ENCODE measurements at places on chromosomes 7 and 10.

- DNase-seq = no peak
Measured at GRCh38 chr7:1918063-1918645, 248.1 kb downstream of the ELFN1 start.

DNA sequence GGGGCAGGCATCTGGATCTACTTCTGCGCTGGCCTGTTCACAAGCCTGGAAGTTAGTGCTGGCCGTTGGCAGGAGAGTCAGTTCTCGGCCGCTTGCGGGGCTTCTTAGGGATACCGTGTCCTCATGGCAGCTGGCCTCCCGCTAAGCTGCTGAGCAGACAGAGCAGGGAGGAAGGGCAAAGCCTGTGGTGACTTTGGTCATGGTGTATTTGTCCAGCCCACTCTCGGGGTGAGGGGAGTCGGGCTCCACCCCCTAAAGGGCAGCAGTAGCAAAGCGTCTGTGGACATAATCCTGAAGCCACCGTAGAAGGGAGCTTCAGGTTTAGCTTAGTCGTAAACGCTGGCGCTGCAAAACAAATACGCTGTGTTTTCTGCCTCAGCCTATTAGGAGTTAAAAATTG is 12.2 kb downstream of the UBE3C start:
- DNase-seq = no peak

- no peak for DNase-seq
Measured at GRCh38 chr10:128870830-128871597, 596.0 kb upstream of the MGMT start.

DNA sequence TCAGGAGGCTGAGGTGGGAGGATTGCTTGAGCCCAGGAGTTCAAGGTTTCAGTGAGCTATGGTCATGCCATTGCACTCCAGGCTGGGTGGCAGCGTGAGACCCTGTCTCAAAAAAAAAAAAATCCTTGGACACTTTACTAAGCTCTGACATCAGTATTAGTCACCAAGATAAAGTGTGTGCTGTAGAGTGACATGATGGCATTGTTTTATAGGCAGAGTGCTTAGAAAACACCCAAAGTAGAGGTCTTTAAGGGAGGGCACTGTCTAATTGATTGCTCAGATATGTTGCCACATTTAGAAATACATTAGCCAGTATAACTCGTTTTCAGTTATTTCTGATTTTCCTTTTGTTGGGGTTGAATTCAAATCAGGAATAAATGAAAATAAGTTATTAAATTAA is 235.9 kb downstream of the REEP3 start:
- DNase-seq = no peak

- no peak for DNase-seq
Measured at GRCh38 chr7:150962553-150963399, 15.3 kb downstream of the KCNH2 start.

All from AG09309 (cell line).